ENCODE measurements at places on chromosomes 1 and 21.

DNA sequence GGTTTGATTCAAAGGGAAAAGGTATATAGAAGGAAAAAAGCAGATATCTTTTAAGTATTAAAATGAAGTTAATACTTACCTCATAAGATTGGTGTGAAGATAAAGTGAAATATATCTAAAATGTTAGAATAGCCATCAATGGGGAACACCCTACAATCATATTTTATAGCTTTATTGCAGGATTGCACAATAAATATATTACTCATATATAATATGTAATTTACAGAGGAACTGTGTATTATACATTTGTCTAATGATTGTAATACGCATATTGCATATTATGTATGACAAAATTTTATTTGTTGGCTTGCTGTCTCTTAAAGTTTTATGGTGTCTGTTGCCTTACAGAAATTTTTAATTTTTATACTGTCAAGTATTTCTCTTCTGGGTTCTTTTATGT is 47.8 kb downstream of the UCHL5 start:
- DNase-seq, result no peak

GRCh38 chr21:17455028-17455353 is 57.9 kb upstream of the CXADR start:
- no peak for DNase-seq

- DNase-seq, result no peak
Measured at GRCh38 chr1:60068393-60069045, 5.1 kb downstream of the C1orf87 start.

DNA sequence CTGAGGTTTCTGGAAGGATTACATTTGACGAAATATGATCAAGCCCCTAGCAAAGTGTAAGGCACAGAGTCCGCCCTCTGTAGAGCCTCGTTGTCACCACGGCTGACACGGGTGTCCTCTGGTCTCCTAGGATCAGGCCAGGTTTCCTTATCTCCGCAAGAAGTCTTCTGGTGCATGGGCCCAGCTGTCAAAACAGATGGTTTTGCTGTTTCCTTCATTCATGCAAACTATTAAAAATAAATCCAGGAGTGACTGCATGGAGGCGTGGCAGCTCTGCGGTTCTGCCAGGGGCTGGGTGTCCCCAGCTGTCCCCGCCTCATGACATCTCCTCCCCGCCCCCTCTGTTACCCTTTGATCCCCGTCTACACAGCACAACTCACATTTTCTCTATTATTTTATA is 209.0 kb downstream of the DYRK1A start:
- no peak for DNase-seq

DNA sequence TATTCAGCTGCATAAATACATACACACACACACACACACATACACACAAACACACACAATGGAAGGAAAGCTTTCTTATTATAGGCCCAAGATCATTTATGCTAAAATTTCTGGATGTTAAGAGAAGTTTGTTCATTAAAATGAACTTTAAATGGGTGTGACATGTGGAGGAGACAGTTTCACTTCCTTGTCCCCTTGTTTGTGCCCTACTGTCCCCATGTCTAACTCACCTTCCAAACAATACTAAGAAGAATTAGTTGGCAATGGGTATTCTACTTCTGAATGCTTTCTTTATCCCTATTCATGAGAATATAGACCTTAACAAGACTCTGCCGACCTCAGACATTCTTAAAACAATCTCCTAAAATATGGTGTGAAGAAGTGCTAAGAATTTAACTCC is 63.5 kb upstream of the NRIP1 start:
- no peak for DNase-seq
